ENCODE measurements at places on chromosomes 7 and 10.

GRCh38 chr10:32163071-32163761 lies 107.0 kb upstream of the KIF5B start:
- no peak for DNase-seq

GRCh38 chr10:59872892-59873463 lies 33.4 kb downstream of the CCDC6 start:
- no peak for DNase-seq

GRCh38 chr10:106761906-106762305 lies 402.6 kb downstream of the SORCS1 start:
- DNase-seq = no peak

- no peak for DNase-seq
These were observed 4.4 kb downstream of the SHTN1 start for GRCh38 chr10:117000580-117000979.

DNA sequence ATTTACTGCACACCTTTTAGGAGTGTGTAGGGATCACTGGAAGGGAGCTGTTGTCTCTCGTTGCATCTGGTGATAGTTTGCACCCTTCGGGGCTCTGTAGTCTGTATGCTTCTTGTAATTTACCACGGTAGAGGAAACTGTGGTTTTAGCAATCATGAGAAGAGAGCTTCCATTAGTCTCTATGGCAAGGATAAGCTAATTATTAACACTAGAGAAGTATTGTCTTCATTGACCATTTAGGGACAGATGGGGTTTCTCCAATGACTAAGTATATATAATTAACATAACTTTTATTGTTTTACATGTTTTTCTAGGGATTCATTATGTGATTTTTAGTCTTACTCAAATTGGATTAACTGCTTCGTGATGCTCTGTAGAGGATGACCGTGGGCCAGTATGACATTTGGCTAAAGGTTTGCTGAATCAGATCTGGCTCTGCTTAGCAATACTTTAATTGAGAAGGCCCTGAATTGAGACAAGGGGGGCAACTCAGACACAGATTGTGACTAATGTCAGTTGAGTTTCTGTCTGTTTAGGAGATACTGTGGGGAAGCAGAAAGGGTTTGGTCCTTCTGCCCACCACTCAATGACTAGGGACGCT lies 8.7 kb downstream of the SLC18A2 start:
- no peak for DNase-seq

GRCh38 chr7:13021566-13022300 lies 334.3 kb downstream of the ARL4A start:
- no peak for DNase-seq

DNA sequence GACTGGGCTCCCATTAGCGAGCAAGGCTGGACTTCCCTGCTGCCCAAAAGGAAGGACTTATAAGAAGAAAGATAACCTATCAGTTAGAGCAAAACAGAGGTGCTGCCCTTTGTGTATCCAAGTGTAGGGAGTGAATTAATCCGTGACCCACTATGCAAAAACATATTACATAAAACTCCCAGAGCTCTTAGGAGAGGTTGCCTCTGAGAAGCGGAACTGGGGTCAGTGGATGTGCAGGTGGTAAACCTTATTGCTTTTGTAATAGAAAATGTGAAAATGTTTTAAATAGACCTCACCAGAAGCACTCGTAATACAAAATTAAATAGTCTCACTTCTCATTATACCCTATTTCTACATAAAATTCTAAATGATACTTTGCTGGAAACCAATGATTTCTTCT lies 17.1 kb upstream of the IL6 start:
- no peak for DNase-seq

GRCh38 chr7:127651556-127652332 lies at the start of gene SND1:
SND1 (plus strand) TSS chr7:127652194; CDS start chr7:127652374, 180 bp downstream.
- DNase-seq = peak; percentile 97

GRCh38 chr10:58970160-58970915 lies 206.1 kb upstream of the PHYHIPL start:
- DNase-seq = no peak

GRCh38 chr10:9291081-9291480 lies 1236.6 kb downstream of the GATA3 start:
- no peak for DNase-seq

GRCh38 chr7:93378131-93378760 lies 146.1 kb downstream of the VPS50 start:
- DNase-seq = no peak

GRCh38 chr10:110527731-110528171 lies 30.0 kb downstream of the DUSP5 start:
- no peak for DNase-seq

DNA sequence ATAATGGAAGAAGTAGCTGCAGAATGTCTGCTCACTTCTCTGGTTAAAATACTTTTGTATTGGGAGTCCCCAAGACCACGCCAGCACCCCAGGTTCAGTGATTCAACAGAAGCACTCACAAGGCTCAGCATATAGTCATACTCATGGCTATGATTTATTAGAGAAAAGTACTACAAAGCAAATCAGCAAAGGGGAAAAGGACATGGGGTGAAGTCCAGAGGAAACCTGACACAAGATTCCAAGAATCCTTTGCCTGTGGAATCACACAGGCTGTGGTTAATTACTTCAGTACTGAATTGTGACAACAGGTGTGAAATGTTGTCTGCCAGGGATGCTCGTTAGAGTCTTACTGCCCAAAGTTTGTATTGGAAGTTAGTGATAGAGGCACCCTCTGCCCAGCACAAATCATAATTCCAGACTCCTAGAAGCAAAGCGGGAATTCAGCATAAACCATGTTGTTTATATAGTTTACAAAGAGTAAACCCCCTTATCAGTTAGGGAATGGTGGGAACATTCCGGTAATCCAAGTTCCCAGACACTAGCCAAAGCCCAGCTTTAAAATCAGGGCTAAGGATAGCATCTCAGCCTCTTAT lies 79.4 kb downstream of the HYCC1 start:
- DNase-seq = no peak

DNA sequence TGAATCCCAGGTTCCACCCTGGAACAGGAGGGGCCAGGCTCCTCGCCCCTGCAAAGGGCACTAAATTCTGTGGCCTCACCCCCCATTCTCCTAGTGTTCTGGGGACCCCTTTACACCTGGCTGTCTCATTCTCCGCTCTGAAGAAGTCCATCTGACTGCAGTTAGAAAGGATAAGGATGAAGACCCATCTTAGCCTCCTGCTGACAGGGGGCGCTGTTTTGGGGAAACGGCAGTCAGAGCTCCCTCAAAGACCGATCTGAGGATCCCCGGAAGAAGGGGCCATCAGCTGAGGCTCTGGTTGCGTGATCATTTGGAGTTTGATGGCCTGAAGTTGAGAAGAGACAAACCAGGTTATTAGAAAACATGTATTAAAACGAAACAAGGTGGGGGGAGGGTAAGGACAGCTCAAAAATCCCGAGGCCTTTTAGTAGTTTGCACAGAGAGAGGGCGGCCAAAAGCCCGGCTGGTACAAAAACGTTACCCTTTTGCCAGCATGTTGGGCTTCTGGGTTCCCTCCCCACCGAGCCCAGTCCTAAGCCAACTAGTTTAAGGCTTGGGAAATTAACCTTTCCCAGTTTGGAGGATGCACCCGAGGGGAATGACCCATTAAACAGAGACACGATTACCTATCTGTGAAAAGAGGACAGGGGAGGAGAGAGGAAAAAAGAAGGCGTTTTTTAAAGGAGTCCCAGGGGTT lies 102.8 kb downstream of the CHN2 start:
- no peak for DNase-seq

- peak; percentile 42 for DNase-seq
These were observed 2.7 kb upstream of the AOAH start for GRCh38 chr7:36726806-36727503.

DNA sequence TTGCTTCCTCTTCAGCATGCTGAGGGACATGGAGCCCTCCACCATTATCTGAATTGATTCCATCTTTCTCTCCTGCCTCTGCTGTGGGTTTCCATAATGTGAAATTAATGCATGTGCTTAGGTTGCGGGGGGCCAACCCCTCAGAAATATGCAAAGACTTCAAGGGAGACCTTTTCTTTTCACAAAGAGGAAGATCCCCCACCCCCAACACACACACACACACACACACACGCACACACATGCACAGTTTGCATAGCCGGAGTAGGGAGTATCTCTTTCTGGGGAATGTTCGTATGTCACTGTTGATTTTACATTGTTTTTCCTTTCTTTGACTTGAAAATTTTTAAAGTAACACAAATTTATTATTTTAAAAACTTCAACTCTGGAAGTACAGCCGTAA lies 193.5 kb downstream of the MGMT start:
- peak; percentile 1 for DNase-seq

- DNase-seq = no peak
These were observed 38.3 kb downstream of the LRRC18 start for GRCh38 chr10:48901319-48901718.

GRCh38 chr10:100109670-100110069 lies 28.0 kb upstream of the CPN1 start:
- DNase-seq = no peak

- DNase-seq = no peak
These were observed 309.1 kb downstream of the MDFIC start for GRCh38 chr7:115230882-115231571.

DNA sequence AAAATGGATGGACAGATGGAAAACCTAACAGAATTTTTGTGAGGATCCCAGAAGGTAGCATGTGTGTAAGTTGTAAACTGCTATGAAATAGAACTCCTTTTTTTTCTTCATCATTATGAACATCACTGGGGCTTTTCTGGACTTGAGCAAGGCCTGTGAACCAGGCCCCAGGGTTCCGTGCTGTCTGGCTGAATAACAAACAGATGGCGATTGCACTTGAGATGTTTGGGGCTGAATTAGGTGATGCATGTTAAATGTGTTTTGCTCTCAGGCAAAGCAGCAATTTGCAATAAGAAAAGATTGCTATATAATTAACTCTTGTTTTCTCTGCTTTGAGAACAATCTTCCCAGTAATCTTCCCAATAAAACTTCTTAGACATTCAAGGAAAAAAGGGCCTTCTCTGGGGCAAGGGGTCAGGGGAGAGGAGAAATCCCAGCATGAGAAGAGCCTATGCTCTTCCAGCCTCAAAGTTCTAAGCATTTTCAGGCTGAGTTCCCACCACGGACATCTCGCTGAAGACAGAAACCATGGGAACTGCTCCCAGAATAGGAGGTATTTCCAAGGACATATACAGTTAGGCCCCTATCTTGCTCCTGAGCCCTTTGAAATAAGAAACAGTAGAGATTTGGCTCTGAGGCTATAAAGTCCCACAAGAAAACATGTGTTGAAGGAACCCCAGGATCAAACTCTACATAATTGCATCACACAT lies 98.7 kb downstream of the ITIH5 start:
- no peak for DNase-seq

DNA sequence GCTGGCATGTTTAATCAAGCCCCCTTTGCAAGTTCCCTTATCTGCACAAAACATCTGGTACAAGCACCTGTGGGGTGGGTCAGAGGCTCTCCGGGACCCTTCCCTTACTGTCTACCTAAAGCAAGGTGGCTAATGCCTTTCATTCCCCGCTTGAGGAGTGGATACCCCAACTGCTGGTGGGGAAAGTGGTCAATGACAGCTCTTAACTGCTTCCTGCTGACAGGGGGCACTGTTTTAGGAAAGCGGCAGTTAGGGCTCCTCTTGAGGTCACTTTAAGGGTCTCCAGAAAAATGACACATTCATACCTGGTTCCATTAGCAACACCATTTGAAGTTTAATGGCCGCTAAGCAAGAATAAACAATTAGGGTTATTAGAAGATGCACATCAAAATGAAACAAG lies 761.8 kb upstream of the PHF14 start:
- DNase-seq = no peak

GRCh38 chr7:156929789-156930539 lies 19.5 kb upstream of the NOM1 start:
- no peak for DNase-seq

DNA sequence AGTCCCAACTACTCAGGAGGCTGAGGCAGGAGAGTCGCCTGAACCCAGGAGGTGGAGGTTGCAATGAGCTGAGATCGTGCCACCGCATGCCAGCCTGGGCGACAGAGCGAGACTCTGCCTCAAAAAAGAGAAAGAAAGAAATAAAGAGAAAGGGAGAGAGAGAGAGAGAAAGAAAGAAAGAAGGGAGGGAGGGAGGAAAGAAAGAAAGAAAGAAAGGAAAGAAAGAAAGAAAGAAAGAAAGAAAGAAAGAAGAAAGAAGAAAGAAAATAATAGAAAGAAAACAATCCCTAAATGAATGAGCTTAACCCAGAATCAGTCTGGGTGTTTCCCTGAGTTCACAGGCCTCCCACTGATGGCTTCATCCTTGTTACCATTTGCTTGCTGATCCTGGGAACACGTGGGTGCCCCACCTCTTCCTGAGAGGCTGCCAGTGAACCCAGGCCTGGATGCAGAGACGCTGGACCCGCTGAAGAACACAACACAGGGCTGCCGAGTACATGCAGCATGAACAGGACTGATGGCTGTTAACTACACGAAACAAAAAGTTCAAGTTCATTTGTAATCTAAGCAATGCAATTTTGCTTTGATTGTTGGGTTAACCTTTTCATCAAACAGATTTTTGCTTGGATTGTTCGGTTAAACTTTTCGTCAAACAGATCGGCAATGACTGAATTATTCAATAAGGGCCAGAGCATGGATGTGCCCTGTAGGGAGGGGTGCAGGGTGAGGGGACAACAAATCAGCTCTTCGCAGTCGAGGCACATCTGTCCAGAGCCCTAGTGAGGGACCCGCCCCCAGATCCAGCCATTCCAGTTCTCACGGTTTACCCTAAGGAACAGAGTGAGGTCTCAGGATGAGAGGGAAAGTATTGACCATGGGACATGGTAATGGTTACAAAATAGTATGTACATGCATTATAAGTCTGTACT lies 11.5 kb downstream of the NPFFR1 start:
- no peak for DNase-seq

DNA sequence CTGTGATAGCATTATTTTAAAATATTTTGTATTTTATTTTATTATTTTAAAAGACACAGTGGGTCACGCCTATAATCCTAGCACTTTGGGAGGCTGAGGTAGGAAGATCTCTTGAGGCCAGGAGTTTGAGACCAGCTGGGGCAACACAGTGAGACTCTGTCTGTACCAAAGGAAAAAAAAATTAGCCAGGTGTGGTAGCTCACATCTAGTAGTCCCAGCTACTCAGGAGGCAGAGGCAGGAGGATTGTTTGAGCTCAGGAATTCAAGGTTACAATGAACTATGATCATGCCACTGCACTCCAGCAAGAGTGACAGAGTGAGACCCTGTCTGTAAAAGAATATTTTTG lies 37.1 kb downstream of the FBXL13 start:
- no peak for DNase-seq

GRCh38 chr10:90924552-90924951 lies 3.7 kb upstream of the ANKRD1 start:
- no peak for DNase-seq

GRCh38 chr7:74275401-74275881 lies 13.8 kb upstream of the CLIP2 start:
- no peak for DNase-seq
